ENCODE measurements at places on chromosomes 12 and 14.
A peak's percentile ranks its signal among the peaks of the same experiment; 100 is the strongest.

- peak; percentile 47 for DNase-seq
These were observed 15.0 kb downstream of the POMT2 start for GRCh38 chr14:77305696-77306095.

GRCh38 chr14:37585101-37585511, 9.9 kb downstream of the FOXA1 start:
- DNase-seq = peak; percentile 63

GRCh38 chr12:130320536-130320935, 17.2 kb upstream of the PIWIL1 start:
- DNase-seq = no peak

DNA sequence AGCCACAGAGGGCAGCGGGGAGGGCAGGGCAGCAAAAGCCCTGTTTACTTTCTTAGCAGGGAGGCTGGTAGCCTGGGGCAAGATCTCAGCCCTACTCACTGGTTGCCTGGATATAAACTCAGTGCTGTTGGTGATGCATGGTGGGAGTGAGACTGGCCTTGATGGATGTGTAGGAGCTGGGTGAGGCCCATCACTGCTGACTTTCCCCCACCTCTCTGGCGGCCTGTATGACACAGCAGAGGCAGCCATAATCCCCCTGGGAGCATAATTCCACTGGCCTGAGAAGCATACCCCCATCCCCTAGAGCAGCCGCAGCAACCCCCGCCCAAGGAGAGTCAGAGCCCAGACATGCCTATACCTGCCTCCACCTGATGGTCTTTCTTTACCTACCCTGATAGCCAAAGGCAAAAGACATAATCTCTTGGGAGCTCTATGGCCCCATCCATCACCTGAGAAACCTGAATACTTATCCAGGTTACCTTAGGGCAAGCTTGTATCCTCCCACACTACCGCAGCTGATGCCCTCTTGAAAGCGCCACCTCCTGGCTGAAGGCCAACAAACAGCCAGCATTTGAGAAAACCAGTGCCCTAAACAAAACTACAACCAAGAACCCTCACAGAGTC, 59.3 kb downstream of the DNAI7 start:
- no peak for DNase-seq

DNA sequence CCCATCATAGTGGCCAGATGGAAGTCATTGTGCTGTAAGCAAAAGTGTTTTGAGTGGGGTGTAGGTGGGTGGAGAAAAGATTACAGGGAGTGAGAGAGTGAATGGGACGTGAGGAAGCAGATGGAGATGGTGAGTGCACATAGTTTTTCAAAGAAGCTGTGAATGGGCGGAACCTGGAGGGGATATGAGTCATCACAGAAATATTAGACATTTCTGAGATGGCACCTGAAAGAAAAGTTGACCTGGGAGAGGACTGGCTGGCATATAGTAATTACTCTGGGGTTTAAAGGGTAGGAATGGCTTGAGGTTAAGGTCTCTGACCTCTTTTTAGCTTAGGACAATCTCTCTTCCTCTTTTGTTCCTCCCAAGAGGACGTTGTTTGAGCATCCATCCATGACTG, 50.5 kb downstream of the ANO4 start:
- DNase-seq = no peak

DNA sequence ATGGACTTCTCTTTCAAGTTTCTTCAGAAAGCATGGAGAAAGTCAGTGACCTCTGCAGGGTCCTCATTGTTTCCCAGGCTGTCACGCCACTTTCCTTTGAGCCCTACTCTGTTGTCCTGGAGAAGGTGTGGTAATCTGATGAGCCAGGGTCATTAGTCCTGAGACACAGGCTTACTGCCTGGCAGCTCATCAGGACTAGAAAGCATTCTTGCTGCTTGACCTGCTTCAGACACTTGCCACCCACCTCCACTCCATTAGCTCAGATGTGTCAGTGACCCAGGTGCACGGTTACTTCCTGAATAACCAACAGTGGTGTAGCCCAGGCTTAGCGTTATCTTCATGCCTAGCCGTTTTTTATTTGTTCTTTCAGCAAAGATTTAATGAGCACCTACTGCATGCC, 93.9 kb downstream of the FGD4 start:
- no peak for DNase-seq

- DNase-seq = no peak
These were observed 926 bp upstream of the CMKLR1 start for GRCh38 chr12:108340037-108340436.

GRCh38 chr12:110373962-110374611, 29.4 kb downstream of the ANAPC7 start:
- no peak for DNase-seq

DNA sequence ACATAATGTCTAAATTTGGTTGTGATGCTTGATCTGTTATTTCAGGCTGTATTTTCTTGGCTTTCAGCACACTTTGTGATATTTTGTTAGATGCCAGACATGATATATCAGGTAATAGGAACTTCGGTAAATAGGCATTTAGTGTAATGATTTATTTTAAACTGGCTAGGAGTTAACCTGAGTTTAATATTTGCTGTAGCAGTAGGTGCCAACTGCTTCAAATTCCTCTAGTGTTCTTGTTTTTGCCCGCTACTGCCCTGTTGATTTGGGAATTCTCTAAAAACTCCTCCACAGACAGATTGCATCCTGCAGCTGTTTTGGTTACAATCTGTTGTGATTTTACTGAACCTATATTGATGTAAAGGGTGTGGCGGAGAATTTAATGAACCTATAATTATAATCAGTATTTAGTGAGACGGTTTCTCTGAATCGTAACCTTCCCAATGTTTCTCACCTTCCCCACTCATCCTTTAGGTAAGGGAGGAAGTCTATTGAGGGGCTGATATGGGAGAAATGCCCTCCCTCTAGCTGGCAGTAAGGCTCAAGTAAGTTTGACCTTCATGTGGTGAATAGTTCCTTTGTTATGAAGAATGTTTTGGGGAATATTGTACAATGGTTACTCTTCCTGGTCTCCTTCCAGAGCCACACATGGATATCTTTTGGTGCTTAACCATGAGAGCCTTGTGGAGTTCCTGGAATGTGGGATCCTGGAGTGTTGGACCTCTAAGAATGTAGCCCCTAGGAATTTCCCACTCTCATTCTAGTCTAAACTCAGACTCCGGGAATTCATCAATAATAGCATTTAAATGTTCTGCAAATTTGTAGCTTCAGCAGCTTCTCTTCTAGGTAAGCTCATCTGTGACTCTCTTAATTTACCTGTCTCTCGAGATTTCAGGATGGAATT, 634.1 kb downstream of the FSCB start:
- no peak for DNase-seq

DNA sequence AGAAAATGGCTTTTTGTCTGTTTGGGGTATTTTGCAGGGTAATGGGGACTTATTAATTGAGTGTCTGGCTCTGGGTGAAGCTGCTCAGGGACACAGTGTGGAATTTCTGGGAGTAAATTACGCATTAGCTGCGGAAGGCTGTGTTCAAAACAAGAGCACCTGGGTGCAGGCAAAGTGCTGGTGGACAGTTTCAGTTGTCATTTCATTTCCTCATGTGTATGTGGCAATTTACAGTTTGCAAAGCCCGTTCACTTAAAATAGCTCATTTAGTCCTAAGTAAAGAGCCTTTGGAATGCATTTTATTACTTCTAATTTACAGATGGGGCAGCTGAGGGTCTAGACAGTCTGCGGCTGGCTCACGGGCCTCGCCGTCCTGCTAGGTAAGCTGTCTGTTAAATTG, 546.8 kb downstream of the BCL11B start:
- DNase-seq = no peak

DNA sequence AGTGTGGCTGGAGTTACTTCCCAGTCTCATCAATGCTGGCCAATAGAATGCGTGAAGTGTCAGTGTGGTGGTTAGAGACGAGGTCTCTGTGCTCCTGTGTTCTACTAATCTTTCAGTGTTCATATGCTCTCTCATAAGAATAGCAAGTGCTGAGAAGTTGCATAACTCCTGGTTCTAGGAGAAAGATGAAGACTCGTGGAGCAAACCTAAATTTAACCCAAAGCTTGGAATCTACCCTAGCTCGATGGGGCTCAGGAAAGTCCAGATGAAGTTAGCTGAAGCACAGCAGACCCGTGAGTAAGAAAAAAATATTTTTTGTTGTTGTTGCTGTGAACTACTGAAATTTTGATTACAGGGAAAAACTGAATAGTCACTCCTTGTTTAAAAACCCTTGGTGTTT, 412.6 kb downstream of the APAF1 start:
- no peak for DNase-seq

GRCh38 chr12:25322351-25322750, 71.6 kb upstream of the KRAS start:
- no peak for DNase-seq

DNA sequence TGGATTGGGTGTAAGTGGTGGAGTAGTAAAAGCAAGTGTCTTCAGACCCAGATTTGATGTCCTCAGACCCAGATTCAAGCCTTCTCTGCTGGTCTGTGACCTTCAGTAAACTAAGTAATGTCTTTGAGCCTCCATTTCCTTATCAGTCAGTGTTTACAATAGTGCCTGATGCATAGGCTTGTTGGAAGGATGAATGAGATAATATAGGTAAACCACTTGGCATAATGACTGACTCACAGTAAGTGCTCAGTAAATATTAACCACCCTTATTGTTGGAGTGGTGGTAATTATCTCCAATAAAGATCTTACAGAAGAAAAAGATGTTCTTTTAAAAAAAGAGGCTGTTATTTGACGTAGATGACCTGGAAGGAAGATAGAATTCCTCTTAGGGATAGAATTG, 86.2 kb downstream of the IGF1 start:
- DNase-seq = no peak

DNA sequence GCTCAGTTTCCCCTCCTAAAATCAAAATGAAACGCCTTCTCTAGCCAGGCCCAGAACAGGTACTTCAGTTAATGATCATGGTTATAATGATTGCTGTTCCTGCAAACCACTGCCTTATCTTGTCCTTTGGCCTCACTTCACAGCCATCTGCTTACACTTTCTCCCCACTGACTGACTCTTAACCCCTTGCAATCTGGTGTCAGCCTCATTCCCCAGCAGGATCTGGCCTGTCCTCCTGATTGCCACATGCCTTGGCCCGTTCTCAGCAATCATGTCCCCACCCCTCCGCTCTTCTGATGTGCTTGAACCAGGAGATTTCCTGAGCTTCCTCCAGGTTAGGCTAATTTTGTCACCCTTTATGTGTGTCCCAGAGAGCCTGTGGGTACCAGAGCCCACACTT, 64.5 kb downstream of the KCNA1 start:
- DNase-seq = no peak

GRCh38 chr12:105967038-105967776, 171.5 kb downstream of the NUAK1 start:
- DNase-seq = no peak

GRCh38 chr14:101521473-101521915, 39.8 kb upstream of the DIO3 start:
- no peak for DNase-seq

- no peak for DNase-seq
These were observed 8.7 kb downstream of the TESPA1 start for GRCh38 chr12:54975875-54976274.

GRCh38 chr12:104802208-104802607, 155.9 kb downstream of the SLC41A2 start:
- no peak for DNase-seq

GRCh38 chr12:124992874-124993625, 395 bp upstream of the BRI3BP start:
- DNase-seq = peak; percentile 88

DNA sequence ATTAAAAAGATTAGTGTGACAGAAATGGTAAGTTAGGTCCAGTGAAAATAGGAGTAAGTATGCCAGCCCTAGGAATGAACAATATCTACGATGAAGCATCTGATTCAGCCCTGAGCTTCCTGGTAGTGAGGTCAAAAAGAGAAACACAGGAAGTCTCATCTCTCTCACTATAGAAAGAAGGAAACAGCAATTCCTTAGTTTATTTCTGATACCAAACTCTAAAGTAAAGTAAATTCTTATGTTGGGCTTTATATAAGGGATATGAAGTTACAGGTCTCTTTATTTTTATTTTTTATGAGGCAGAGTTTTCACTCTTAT, 76.7 kb upstream of the RFLNA start:
- DNase-seq = no peak

- no peak for DNase-seq
These were observed 377.9 kb upstream of the RGS6 start for GRCh38 chr14:71554323-71554722.

GRCh38 chr14:103028161-103028767, 29.1 kb downstream of the CDC42BPB start:
- DNase-seq = no peak

GRCh38 chr14:104149617-104150135, 11.3 kb downstream of the KIF26A start:
- DNase-seq = peak; percentile 59

DNA sequence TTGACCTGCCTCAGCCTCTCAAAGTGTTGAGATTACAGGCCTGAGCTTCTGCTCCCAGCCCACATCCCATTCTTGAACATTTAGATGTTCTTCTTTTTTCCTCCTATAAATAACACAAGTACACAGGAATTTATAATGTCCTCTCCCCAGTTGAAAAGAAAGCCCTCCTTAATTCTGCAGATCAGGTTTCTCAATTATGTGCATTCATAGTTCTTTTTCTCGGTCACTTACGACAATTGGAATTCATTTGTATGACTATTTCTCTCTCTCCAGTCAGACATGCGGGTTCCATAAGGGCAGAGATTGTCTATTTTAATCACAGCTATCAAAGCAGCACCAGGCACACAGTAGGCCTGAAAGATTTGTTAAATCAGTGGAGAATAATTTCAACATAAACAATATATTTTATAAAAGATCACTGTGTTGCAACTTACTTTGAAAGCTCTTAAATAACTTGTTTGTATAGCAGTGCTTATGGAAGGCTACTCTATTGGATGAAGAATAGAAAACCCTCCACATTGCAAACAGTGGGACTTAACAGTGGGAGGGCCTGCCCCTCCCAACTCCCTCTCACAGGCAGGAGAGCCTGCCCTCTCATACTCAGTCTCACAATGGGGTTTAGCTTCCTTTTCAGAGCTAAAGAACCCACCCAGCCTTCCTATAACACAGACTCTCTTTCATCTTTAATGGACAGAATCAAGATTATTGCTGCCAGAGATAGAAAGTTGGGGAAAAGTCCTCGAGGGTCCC, 84.1 kb upstream of the TRAF3 start:
- DNase-seq = no peak

DNA sequence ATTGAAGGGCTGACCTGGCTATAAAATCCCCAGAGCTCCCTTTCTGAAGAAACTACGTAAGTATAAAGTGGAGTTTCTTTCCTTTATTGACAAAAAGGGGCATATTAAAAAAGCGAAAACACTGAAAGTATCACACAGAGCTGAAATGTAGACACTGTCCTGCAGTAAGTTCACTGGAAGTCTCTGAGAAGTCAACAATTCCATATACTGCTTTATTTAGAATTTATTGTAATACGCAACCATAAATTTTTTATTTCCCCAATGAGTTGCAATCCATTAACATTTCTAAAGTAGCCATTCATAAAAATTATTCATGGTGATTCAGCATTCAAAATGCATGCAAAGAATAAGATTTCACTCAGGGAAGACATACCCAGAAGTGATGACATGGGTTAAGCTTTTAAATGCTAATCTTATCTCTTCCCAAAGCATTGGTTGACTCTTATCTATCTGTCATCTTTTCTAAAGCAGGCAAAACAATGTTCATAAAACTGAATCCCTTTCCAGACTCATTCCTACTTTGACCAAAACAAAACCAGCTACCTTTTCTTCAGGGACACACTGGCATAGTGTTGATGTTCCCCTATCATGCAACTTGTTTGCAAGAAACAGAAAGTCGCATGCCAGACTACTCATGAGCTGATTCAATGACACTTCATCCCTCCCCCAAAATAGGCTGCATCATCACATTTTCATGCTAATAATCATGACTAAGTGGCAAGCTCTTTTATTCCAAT, 17.3 kb downstream of the KITLG start:
- DNase-seq = no peak

- peak; percentile 43 for DNase-seq
These were observed 4.7 kb downstream of the NAB2 start for GRCh38 chr12:57093415-57094207.

GRCh38 chr14:54440476-54440872, 700 bp downstream of the CNIH1 start:
- DNase-seq = no peak

Measured in brain (organoid and tissue), 16 donors.